Stimulated activated memory B cell treated with anti-CD40 and anti-IgM and Interleukin-4, amounts not matched to agents 10 μg/mL and 1 μg/mL and 100 μg/mL, for 72 hours (primary cell): ENCODE measurements at places on chromosomes 5 and 9.

DNA sequence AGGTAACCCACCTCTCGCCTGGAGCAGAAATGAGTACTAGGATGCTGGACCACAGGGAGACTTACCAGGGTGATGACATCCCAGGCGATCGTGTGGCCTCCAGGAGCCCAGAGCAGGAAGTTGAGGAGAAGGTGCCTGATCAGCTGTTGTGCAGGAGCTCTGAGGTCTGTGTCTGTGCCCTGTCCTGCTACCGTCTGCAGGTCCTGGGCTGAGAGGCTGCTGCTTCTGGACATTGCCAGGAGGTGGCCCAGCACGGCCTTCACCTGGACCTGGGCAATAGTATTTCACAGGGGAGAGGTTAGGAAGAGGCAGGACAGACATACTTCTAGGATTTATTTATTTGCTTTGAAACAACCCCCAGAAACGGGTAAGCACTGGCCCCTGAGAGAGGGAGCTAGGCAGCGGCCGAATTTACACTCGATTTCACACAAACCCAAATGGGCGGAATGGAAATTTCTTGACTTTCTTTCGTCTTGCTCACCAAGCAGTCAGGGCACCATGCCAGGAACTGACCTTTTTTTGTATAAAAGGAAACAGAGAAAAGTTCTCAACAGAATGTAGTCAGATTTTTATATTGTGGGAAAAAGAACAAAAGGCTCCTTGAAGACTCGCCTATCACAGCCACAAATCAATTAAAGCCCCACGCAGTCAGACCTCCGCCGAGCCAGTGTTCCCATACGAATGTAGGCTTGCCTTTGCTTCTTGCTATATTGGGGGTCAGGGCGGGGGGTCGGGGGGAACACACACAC is 210.3 kb downstream of the FANCC start:
- ATAC-seq = no peak

- ATAC-seq = no peak
Measured at GRCh38 chr5:132009706-132010405, 1.6 kb downstream of the ACSL6 start.

DNA sequence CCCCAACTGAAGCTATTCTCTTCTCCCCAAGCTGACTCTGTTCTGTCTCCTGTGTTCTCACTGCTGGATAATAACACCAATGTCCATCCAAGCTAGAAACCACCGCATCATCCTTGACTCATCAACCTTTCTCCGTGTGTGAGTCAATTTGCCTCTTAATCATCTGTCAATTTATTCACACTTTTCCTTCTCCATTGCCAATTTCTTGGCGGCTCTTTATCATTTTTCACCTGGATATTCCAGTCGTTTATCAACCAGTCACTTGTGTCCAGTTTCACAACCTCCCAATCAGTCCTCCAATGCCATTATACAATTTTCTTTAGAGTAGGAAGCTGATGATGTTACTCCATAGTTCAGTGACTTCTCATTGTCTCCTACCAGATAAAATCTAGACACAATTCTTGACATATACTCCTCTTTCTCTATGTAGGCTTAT is 45.4 kb upstream of the LIFR start:
- no peak for ATAC-seq

DNA sequence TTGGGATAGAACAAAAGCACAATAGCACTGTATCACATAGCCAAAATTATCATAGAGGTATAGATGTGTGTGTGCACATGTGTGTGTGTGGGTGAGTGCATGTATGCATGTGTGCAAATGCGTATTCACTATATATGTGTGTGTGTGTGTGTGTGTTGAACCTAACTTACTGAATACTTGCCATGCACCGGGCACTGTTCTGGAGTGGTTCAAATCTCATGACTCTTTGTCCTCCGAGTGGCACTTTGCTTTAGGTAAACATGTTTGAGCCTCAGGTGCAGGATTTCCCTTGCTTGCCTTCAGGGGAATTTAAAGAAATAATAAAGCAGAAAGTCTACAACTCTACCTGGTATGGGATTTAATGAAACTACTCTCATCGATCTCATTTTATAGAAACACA is 183.5 kb upstream of the GDNF start:
- ATAC-seq = no peak

GRCh38 chr9:91844190-91844589 is 105.8 kb downstream of the ROR2 start:
- ATAC-seq = no peak

- no peak for ATAC-seq
Measured at GRCh38 chr5:66232706-66233445, 88.8 kb downstream of the SREK1 start.

DNA sequence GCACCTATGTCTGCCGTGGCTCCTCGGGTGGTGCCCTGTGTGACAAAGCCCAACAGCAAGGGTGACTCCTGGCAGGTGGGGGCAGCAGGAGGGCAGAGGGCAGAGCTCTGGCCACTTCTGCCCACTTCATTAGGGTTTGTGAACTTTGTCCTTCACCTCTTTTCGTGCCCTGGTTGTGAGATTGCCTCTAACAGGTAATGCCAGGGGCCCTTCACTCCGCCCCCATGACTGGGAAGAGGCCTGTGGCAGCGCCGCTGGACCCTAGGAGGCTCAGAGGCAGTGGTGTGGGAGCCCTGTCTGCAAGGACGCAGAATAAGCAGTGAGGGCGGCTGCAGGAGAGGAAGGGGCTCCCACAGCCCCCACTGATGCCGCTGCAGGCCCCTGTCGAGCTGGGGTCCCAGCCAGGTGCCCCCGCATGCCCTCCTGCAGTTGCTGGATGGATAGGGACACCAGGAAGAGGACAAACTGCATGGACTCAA is 108.7 kb upstream of the LMX1B start:
- ATAC-seq = no peak

DNA sequence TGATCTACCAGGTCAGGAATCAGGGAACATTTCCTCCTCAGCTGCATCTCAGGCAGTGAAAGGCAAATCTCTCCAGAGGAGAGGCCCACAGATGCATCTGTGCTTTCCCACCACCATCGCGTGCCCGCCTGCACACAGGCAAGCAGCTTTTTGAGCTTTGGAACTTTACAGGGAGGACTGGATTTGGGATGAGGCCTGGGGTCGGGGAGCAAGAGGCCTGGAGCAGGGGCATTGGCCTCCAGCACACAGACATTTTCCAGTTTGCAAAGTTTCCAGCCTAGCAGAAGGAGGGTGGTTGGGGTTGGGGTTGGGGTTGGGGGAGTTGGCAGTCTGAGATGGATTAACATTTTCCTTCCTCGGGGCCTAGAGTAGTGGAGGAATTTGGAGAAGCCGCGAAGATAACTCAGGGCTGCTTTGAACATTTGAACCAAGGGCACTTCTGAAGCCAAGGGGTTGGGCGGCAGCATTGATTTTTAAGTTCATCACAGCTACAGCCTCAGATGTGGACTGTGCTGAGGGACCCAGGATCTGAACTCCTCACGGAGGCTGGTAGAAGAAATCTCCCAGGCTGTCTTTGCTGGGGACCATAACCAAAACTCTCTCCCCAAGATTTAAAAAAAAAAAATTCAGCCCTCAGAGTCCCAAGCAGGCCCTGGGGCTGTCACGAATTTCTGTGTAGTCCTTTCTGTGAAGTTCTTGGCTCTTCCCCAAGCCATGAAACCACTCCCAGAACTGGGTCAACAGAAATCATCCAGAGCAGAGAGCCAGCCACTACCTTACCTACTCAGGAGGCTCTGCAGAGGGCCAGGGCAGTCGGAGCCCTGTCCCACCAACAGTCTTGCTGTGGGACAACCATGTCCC is 25.6 kb downstream of the C5orf15 start:
- no peak for ATAC-seq
